ENCODE measurements at places on chromosomes 1 and 21.

- DNase-seq: no peak
These were observed 99.8 kb downstream of the PTGER3 start for GRCh38 chr1:70947835-70948234.

GRCh38 chr21:18840239-18840638 is 436.7 kb upstream of the TMPRSS15 start:
- DNase-seq: no peak

DNA sequence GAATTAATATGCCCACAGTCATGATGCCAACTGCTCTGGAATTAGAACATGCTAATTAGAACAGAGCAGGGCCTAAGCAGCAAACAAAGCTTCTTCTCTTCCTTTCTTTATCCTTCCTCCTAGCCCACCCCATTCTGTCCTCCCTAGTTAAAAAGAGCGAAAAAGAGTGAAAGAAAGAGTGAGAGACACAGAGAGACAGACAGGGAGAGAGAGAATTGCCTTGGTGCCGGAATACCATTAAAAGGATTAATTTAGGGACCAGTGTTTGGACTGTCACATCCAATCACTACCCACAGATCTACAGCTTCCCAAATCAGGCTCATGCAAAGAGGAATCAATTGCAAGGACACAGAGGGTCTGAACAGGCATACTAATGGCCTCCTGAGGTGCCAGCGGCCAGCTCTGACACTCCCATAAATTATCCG is 7.0 kb downstream of the ERI3 start:
- DNase-seq: no peak

DNA sequence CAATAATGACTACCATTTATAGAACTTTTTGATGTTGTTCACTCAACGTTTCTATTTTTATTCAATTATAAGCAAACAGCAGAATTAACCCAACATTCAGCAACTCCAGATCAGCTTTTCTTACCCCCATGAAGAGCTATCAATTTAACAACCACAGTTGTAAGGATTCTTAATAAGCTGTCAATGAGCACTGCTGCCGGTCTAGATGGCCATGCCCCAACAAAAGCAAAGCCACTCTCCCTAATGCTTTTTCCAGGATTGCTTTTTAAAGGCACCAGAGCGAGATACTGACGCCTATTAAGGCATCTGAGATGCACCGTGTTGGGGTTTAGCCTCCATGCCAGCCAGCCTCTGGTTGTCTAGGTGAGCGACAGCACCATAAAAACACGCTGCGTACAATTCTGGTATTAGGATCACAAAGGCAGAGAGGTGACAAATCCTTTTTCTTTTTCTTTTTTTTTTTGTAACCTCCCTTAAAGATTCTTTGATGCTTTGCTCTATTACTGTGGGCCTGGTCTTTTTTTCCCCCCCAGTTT is 39.5 kb downstream of the PTPRC start:
- no peak for DNase-seq

DNA sequence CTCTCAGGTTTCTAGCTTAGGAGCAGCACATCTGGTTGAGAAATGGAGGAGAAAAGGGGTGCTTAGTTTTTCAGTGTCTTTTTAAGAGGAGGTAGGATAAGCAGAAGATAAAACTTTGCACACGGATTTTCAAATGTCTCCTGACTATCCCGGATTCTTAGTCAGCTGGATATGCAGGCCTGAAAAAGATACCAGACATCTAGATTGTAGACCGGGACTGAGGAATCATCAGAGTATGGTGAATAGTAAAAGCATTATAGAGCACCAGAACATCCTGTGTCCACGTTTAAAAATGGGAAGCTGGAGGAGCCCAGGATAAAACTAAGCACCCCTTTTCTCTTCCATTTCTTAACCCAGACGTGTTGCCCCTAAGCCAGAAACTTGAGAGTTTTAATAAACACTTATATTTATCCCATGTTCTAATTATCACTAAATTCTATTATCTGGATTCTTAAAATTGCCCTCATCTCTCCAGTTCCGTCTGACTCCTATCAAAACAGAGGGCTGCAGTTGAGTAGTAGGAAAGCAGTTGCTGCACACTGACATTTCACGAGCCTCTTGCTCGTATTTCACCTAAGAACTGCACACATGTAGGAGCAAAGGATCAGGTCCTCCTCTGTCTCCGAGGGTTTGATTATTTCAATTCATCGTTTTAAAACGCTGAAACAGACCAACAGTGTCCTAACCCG is 609 bp downstream of the PIGK start:
- DNase-seq: no peak

DNA sequence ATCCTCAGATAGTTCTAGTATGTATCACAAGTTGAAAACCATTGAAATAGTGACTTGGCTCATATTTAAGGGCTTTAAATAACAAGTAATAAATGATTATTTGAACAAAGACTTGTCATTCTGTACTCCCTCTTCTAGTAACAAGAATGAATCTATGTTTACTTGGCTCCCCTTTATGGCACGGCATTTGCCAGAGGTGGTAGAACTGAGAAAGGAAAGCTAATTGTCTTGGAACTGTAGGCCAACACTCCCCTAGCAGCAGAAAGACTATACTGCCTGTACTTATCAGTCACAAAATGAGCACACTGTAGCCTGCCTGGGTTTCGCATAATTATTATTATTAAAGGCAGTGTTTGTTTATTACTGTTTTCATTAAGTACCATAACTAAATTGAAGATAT is 29.6 kb upstream of the SMYD2 start:
- DNase-seq: no peak

DNA sequence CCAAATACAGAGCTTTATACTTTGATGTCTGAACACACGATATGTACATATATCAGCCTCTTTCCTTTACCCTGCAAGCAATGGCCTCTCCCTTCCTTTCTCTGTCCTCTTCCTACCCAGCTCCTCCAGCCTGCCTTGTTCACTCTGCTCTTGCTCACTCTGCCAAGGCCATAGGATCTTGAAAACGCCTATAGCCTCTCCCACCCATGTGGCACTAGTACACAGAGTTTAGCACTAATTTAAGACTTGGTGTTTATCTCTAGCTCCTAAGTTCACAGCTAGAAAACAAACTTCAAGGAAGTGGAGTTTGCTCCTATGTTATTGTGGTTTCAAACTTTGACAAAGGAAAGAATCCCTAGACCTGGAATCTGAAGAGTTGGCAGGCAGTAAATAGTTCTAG is 225.0 kb upstream of the RUNX1 start:
- no peak for DNase-seq

DNA sequence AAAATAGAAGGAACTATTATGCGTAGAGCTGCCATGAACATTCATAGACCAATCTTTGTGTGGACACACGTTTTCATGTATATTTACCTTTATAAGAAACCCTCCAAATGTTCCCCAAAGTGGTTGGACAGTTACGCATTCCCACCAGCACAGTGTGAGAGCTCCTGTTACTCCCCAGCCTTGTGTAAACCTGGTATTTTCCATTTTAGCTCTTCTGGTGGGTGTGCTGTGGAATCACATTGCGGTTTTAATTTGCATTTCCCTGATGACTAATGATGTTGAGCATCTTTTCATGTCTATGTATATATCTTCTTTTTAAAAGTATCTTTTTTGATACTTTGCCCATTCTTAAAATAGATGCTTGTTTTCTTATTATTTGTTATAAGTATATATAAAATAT is 3.2 kb upstream of the UBASH3A start:
- no peak for DNase-seq

DNA sequence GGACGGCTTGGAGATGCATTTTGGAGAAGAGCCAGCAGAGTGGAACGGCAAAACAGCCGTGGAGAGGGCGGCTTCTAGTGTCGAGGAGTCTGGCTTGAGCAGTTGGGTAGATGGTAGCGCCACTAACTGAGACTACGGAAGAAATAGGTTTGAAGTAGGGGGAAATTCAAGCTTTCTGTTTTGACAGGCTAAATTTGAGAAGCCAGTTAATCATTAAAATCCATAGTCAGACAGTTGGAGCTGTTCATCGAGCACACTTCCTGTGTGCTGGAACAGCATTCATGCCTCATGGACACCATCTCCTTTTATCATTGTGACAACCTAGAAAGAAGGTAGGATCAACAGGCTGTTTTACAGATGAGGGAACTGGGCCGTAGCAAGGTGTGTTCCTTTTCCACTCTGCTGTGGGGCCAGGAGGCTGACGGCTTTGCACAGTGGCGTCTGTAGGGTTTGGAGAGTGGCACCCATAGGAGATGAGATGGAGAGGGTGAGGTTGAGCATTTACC is 3.4 kb upstream of the PKLR start:
- no peak for DNase-seq

GRCh38 chr1:119266386-119266785 is 102.2 kb upstream of the HAO2 start:
- no peak for DNase-seq

- no peak for DNase-seq
These were observed 30.6 kb downstream of the CDK18 start for GRCh38 chr1:205535096-205535495.

DNA sequence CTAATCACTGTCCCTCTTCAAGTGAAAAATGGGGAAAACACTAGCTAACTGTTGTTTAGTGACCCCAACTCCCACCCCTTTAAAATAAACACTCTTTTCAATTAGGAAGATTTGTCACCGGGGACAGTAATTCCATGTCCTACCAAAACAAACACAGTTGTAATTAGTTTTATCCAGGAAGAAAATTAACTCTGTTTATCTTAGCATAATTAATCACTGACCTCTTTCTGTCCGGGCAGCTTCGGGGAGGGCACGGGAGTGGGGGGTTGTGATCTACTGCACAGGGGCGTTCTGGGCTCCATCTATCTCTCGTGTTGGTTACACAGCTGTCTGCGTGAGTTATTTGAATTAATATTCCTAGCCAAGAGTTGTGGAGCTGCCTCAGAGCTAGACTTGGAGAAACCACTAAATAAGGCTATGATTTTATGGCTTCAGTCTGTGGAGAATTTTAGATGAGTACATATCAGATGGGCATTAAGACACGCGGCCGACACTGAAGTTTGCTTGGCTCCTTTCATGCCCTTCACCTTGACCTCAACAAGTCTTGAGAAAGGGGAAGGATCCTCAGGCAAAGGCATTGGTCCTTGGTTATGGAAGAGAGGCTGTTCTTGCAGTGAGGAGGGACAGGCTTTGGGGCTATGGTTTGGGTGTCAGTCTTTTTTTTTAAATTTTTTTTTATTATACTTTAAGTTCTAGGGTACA is 102.0 kb upstream of the TRABD2B start:
- DNase-seq: no peak

DNA sequence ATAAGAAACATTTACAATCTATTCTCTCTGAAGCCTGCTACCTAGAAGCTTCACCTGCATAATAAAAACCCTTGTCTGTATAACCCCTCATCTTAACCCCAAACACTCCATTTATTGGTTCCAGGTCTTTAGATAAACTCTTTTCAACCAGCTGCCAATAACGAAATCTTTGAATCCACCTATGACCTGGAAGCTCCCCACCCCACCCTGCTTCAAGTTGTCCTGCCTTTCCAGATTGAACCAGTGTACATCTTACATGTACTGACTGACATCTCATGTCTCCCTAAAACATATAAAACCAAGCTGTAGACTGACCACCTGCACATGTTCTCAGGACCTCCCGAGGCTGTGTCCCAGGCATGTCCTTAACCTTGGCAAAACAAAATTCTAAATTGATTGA is 50.7 kb upstream of the VWA5B1 start:
- no peak for DNase-seq

GRCh38 chr1:239250353-239251035 is 135.9 kb upstream of the CHRM3 start:
- DNase-seq: no peak

- DNase-seq: no peak
These were observed 3.9 kb upstream of the VPS72 start for GRCh38 chr1:151193856-151194255.

DNA sequence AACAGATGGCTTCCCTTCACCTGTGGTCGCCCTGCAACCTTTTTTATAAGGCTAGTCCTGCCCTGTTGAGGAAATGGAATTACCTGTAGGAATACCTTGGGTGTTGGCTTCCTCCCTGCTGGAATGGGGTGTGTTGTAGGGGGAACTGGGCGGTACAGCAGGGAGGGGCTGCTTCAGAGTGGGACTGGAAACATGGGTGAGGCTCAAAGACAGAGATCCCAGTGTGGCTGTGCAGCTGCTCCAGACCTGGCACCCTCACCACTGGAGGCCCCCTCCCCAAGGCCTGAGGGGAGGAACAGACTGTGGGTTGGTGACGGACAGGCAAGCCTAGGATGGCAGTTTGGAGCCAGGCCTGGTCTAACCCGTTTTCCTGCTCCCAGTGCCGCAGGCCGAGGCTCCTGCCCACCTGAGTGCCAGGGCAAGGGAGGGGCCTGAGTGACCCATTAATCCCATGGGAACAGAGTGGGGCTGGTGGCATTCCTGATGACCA is 4.5 kb downstream of the EFNA3 start:
- no peak for DNase-seq

GRCh38 chr1:12127206-12127810 is 39.5 kb upstream of the TNFRSF1B start:
- no peak for DNase-seq

- no peak for DNase-seq
These were observed 36.7 kb downstream of the ADAM30 start for GRCh38 chr1:119859647-119860046.

DNA sequence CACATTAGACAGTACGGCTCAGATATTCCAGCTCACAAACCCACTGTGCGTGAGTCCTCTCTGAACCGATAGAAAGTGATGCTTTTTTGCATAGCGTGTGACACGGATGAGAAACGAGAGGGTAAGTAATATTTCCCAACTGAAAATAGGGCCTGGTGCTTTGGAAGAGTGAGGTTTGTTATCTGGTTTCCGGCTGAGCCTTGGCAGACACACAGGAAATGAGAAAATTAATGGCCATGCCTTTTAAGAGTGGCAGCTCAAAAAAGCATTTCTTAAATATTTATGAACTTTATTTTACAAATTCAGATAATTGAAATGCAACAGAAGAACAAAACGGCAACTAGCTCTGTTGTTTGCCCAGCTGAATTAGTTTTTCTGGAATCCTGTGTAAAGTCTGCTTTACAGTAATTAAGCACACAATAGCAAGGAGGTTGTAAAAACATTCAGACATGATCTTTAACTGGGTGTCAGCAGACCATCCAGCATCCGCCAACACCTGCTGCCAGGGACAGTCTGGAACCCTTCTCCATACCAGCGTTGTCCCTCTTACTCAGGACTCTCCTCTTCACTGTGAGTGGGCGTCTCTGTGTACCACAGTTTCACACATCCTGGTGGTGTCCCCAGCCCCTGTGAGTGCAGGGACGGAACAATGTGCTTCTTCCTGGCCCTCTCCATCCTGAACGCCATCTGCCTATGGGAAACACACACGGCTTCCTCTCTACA is 155.4 kb downstream of the PGBD5 start:
- no peak for DNase-seq

DNA sequence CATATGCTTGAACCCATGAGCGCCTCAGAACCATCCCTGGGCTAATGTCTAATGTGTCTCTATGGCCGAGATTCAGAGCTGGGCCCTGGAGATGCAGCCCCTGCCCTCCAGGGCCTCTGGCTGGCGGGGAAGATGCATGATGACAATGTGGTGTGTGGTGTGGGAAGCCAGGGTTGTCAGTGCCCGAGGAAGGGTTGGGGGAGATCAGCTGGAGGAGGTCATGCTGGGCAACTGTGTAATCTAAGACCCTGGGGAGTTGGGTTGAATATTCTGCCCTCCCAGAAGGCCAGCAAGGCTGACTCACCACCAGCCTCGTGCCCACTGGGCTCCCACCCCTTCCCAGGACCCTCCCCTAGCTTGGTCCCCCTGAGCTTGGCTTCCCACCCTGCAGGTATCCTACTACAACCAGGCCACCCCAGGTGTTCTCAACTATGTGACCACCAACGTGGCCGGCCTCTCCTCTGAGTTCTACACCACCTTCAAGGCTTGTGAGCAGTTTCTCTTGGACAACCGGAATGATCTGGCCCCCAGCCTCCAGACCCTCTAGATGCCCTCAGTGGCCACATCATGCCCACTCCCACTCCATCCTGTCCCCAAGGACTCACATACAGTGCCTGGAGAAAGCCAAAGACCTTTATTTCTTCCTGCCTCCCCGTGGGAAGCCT is 14.6 kb downstream of the FAM151A start:
- no peak for DNase-seq
